Choroid plexus epithelial cell (primary cell): ENCODE measurements at places on chromosomes 1 and 21.

DNA sequence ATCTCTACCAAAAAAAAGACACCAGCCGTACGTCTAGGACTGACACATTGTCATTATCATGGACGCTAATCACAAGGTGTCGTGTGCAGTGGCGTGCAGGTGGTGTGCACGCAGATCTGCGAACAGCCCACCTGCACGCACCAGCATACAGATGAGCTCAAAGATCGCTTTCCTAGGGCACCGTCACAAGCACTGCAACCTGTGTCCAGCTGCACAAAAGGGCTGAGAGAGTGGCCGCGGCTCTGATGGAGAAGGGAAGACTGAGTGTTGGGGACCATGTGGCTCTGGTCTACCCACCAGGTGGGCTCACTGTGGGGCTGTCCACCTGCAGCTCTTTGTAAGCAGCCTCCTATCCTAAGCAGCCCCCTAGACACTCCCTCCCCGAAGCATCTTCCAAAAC is 50.9 kb downstream of the S100B start:
- DNase-seq = no peak

GRCh38 chr1:37719572-37720195 is 27.4 kb downstream of the CDCA8 start:
- DNase-seq = no peak

DNA sequence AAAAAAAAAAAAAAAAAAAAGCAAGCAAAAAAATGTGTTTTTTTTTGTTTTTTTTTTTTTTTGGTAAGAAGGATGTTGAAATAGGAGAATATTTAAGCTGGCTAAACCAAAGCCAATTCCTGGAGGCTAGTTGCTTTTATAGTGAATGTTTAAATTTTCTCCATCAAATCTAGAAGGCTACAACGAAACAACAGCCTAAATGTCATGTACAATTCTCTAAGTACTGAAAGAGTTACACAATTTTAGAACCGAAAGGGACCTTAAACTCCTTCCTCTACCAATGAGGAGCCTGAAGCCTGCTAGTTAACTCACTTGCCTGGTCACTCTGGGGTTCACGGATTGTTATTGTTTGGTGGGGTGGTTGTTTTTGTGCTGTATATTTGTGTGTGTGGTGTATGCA is 3.5 kb downstream of the WLS start:
- DNase-seq = peak; percentile 51

DNA sequence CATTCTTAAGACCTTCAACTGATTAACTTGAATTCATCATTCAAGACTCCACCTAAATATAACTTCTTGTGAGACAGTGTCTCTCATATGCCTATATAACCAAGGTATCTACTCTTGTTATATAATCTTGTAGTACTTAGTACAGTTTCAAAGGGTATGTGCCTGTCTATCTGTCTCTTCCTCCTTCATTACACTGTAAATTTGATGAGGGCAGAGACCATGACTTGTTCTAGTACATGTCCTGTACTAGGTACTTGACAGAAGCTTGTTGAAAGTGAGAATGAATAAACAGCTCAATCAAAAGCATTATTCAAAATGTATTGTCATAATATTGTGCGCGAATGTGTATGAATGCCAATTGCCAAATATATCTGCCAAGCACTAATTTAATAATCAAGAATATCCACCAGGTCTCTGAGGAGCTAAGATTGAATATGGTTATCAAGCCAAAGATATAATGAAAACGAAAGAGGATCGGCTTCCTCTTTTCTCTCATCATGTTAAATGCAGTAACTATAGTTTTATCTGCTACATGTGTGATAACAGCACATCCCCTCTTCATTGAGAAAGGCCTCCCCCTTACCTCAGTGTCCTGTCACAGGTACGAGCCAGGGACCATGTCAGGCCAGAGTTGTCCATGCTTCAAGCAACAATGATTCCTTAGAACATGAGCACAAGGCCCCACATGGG is 117.3 kb downstream of the UCHL5 start:
- no peak for DNase-seq

GRCh38 chr1:152160576-152160975 is 1.5 kb upstream of the RPTN start:
- no peak for DNase-seq

DNA sequence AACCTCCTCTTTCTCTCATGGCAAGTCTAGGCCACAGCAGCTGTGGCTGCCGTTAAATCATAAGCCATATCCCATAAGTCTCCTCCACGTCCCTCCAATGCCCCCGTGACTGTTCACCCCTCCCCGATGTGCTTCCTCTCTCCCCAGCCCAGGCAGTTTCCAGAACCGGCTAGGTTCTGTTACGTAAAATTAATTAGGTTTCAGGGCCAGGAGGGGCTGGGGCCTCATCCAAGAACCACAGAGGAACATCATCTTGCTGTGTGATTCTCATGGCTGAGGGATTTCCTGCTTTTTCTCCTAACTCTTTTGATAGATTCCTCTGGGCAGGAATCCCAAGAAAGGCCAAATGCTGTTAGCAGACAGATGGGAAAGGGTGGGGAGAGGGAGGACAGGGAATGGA is 141.8 kb upstream of the AJAP1 start:
- no peak for DNase-seq

- no peak for DNase-seq
These were observed 699 bp downstream of the ECHDC2 start for GRCh38 chr1:52920791-52921291.

DNA sequence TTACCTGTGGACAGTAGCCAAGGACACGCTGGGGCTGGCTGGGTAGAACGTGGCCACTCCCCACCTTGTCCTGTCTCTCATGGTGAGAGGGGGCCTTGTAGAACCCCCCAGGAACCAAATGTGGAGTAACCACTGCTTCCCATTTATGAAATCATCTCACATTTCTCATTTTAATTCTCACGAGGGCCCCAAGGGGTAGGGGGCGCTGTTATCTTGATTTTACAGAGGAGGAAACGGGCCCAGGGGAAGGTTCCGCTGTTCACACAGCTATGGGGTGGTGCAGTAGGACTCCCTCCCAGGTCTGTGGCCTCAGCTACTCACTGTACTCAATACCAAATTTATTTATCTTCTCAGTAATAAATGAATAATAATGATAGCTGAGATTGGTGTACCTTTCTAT is 5.5 kb downstream of the SMPDL3B start:
- peak; percentile 54 for DNase-seq

GRCh38 chr1:167510244-167510643 is 8.1 kb downstream of the CD247 start:
- DNase-seq = no peak

DNA sequence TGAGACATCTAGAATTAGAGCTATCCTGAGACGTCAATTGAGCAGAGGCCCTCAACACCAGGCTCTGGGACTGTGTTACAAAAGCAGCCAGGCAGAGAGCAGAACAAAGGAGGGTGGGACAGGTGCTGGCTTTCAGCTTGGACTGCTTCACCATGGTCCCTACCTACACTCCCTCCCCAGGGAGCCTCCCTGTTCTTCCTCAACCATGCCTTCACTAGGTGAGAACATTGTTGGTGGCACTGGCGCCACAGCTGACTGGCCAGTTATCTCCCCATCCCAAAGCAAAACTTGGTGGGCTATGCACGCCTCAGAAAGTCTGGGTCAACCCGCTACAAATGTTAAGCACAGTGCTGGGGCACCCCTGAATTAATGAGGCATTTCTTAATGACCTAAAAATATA is 87.8 kb downstream of the NMNAT2 start:
- no peak for DNase-seq

DNA sequence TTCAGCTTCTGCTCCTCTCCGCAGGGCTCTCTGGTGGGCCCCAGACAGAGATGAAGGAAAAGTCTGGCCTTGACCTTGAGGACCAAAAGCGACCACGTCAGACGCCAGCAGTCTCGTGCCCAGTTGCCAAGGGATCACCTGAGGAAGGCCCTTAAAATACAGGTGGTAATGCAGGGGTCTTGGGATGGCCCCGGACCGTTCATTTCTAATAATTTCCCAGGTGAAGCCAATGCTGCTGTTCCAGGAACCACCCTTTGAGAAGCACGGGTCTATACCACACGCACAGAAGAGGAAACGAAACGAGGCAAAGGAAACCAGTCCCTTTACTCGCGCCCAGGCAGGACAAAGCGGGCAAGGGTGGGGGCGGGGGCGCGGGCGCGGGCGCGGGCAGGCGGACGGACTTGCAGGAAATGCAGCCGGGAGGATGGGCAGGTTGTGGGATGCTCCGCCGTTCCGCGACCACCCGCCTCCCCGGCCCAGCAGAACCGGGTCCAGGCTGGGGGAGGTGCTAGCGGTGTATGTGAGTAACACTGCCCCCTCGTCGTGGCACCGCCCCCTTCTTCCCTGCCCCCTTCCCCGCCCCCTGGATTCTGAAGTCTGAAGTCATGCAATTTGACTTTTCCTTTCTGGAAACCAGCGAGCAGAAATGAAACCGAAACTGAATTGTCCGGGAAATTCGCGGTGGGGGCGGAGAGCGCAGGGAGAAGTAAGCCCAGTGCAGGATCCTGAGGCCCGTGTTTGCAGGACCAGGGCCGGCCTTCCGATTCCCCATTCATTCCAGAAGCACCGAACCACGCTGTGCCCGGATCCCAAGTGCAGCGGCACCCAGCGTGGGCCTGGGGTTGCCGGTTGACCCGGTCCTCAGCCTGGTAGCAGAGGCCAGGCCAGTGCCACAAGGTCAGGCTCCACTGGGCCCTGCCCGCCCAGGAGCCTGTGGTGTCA is 5.8 kb upstream of the MX1 start:
- DNase-seq = peak; percentile 86

- no peak for DNase-seq
These were observed 37.7 kb downstream of the NKAIN1 start for GRCh38 chr1:31201931-31202360.

- no peak for DNase-seq
These were observed 214.7 kb upstream of the EDN2 start for GRCh38 chr1:41698916-41699860.

GRCh38 chr1:30417001-30417700 is 306.2 kb downstream of the MATN1 start:
- DNase-seq = no peak

DNA sequence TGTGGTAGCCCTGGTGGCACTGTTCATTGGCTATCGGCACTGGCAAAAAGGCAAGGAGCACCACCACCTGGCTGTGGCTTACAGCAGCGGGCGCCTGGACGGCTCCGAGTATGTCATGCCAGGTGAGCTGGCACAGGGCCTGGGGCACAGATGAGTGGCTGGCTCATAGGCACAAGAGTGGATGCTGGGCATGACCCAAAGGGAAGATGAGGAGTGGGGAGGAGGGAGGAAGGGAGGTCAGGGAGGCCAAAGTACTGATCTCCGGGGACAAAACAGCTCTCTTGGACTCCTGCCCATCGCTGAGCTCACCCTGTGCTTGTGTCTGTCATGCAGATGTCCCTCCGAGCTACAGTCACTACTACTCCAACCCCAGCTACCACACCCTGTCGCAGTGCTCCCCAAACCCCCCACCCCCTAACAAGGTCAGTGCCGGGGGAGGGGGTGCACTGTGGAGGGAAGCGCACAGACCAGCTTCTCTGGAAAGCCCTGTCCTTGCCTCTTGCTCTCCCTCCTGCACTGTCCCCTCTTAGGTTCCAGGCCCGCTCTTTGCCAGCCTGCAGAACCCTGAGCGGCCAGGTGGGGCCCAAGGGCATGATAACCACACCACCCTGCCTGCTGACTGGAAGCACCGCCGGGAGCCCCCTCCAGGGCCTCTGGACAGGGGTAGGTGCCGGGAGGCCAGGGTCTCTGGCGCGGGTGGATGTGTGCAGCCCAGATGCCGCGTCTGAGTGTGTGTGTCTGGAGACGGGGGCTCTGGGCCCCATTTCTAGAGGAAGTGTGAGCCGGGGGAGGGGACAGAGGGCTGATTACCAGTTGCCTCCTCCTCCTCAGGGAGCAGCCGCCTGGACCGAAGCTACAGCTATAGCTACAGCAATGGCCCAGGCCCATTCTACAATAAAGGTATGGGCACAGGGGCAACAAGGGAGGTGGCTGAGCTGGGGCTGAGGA is 7.3 kb upstream of the LRRC71 start:
- no peak for DNase-seq
